Stimulated activated CD8-positive, alpha-beta memory T cell treated with anti-CD3 and anti-CD28 coated beads, Interleukin-4, amount 100 ng/mL, for 1 hour (primary cell): ENCODE measurements at places on chromosomes 4 and X.

GRCh38 chr4:107388736-107389274, 331.2 kb downstream of the PAPSS1 start:
- DNase-seq, result no peak

DNA sequence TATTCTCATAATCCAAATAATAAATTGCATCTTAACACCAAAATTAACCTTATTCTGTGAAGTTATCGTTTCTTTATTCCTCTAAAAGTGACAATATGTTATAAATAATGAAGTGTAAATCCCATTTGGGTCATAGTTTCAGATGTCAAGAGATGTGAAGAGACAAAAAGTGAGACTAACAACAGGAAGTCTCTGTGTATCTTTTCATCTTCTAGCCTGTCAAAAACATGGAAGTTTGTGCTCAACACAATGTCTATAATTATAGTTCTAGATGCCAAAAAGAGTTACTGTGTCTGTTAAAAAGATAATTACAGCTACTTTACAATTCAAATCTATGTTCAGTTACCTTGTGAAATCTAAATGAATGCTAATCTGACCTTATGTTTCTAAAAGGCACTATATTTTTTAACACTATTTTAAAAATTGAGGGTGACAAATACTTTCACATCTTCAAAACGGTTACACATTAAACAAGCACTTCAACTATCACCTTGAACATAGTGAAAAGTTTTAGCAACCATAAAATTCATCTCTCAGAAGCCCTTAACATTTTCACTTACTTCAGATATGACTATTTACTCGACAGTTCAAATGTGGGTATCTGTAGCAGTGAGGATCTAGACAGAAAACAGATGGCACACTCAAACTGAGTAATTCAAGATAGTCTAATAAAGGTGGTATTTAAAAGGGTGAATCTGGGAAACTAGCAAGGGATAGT, 509.8 kb downstream of the ARAP2 start:
- no peak for DNase-seq

DNA sequence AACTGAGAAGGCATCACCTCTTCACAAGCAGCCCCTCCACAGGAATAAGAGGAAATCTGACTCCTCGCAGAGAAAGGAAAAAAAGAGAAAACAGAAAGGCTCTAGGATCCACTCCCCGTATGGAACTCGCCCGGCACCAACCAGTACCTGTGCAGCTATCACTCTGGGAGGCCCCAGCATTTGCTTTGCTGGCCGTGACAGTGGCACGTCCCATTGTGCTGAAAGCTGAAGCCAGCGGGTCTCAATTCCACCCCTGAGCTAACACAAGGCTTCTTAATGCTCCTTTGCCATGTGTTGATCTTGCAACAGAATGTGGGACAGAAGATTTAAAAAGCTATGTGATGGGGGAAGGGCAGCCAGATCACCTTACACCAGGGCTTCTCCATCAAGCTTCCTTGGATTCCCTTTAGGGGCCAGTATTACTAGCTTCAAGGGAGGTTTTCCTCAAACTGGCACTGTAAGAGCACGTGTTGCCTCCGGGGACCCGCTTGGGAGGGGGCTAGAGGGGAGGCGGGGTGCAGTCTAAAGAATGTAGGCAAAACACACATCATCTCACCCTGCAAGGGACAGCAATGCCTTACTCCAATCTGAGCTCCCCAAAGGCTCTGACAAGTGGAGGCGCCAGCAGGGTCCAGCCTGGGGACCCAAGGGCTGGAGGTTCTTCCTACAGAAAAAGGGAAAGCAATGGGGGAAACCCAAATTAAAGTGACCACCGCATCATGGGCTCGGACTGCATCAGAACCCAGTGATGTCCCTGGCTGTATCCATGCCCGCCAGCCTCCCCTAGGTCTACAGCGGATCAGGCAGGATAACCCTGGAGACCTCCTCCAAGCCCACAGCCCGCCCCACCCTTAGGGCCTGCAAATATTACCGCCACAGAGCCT, 1.2 kb downstream of the USP46 start:
- no peak for DNase-seq

- no peak for DNase-seq
These were observed 454.4 kb upstream of the ATOH1 start for GRCh38 chr4:93373893-93374860.

DNA sequence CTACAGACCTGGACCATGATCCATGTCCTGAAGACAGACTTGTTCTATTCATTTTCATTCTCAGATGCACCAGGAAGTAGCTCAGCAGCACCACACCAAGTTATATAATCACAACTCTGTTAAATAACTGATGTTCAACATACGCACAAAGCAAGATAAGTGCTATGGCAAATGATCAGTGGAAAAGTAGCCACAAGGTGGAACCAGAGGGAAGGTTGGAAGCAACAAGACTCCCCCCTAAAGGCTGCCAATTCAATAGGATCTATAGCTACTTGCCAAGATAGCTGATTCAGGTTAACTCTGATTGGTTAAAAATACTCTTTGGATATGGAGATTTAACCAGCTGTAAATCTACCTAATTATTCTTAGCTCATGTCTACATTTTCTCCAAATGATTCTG, 23.7 kb upstream of the FAM47B start:
- no peak for DNase-seq

DNA sequence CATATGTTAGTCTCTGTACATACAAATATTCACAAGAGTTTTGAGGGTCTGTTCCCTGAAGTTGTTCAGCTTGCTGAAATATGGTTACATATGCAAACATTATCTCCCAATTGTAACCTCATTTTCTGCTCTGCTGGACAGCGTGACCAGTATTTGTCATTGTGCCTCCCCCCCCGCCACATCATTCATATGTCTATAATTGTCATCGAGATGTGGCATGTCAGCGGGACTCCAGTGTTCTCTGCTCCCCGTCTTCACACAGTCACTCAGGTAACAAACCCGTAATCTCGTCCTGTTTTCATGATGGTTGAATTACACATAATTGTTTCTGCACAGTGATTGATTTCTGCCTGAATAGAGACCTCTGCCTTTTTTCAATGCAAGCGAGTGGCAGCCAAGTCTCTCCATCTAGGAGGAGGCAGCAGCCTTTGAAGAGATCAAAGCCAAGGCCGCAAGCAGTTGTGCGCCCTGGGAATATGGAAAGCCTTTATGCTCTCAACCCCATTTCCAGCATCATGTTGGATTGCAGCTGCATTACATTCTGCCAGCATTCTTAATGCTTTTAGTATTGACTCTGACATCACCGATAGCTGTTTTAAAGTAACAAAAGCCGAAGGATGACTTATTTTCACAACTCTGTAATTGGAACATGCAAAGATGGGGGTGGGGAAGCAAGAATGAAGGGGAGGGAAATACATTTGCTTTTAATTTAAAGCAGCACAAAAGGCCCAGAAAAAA, 27.4 kb downstream of the LEF1 start:
- DNase-seq, result no peak

GRCh38 chr4:100495074-100495473, 22.7 kb downstream of the EMCN start:
- DNase-seq, result no peak

GRCh38 chr4:78770091-78770642, 6.0 kb upstream of the BMP2K start:
- no peak for DNase-seq

GRCh38 chr4:163558539-163559044, 64.1 kb downstream of the TMA16 start:
- no peak for DNase-seq

DNA sequence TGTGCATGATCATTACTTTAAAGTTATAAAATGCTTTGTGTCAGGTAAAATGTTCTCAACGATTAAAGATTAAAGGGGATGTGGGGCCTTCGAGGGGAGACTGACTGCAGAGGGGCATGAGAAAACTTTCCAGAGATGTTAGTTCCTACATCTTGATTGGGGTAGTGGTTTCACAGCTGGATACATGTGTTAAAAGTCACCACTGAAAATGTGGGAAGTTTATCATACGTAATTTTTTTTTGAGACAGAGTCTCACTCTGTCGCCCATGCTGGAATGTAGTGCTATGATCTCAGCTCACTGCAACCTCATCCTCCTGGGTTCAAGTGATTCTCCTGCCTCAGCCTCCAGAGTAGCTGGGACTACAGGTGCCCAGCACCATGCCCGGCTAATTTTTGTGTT, 79.5 kb downstream of the RBM47 start:
- no peak for DNase-seq
